ENCODE measurements at places on chromosomes 4 and X.

DNA sequence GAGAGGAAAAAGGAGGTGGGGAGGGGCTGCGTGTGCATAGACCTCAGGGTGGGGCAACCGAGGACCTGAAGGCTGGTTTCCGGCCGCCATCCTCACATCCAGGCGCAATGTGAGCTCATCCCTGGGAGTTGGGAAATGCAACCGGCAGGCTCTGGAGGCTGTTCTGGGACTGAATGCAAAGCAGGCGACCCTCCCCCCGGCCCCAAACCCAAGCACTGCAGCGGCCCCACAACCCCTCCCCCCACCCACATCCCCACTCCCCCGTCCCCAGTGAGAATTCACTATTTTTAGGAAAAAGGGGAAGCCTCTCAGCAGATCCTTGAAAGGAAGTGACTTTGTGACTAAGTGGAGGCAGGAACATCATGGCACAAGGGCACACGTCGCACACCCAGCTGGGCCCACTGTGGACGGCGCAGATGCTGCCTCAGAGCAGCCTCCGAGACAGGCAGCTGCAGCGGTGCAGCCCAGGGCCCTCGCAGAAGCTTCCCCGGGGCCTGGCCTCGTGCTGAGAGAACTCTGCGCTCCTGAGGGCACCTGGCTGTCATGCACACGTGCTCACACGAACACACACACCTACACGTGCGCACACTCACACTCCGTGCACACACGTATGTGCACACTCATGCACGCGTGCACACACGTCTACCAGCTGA is 1.3 kb upstream of the PDE6B start:
- H3K4me1 ChIP-seq = no peaks in the 10 kb centered on the region
- H3K27ac ChIP-seq = no peak overlapping the region
- H3K4me3 ChIP-seq = no peak overlapping the region
- H3K27me3 ChIP-seq = peaks cover 77% of the 10 kb centered on the region
- H3K36me3 ChIP-seq = no peaks in the 10 kb centered on the region

GRCh38 chrX:20372533-20372932 is 105.8 kb upstream of the RPS6KA3 start:
- H3K4me1 ChIP-seq = peaks cover 45% of the 10 kb centered on the region
- no peaks in the 10 kb centered on the region for H3K27me3 ChIP-seq
- no peaks in the 10 kb centered on the region for H3K36me3 ChIP-seq
- no peak overlapping the region for H3K27ac ChIP-seq
- DNase-seq = no peak

DNA sequence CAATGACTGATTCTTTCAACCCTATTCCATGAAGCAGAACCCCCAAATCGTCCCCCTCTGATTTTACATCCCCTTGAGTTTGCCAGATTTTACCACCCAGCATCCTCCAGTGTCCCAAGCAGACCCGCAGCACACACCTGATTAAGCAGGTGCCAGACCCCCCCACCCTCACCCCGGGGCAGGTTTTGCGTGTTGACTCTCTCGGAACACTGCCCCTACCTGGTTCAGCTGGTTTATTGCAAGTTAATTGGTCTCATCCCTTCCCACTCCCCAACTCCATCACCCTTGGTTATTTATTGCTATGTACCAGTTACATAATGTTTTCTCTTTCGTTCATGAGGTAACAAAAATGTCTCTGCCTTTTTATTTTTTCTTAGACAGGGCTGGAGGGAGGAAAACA is 258.4 kb downstream of the BCOR start:
- DNase-seq = no peak
- no peaks in the 10 kb centered on the region for H3K27me3 ChIP-seq
- H3K4me1 ChIP-seq = no peaks in the 10 kb centered on the region
- H3K27ac ChIP-seq = no peak overlapping the region
- no peaks in the 10 kb centered on the region for H3K36me3 ChIP-seq
- no peak overlapping the region for H3K4me3 ChIP-seq

- no peaks in the 10 kb centered on the region for H3K4me1 ChIP-seq
- H3K36me3 ChIP-seq = no peaks in the 10 kb centered on the region
- DNase-seq = no peak
- H3K27ac ChIP-seq = no peak overlapping the region
These were observed 24.5 kb downstream of the ZNF41 start for GRCh38 chrX:47458528-47458927.

DNA sequence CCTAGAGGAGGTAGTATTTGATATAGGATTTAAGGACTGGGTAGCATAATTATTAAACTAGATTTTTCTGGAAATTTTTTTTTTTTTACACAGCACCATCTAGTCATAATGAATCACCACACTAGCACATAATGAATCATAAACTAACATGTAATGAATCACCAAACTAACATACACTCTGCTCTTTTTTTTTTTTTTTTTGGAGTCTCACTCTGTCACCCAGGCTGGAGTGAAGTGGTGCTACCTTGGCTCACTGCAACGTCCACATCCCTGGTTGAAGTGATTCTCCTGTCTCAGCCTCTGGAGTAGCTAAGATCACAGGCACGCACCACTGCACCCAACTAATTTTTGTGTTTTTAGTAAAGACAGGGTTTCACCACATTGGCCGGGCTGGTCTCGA is 92.5 kb downstream of the FAM13A start:
- H3K4me1 ChIP-seq = peaks cover 21% of the 10 kb centered on the region
- DNase-seq = no peak
- no peaks in the 10 kb centered on the region for H3K36me3 ChIP-seq
- no peak overlapping the region for H3K27ac ChIP-seq
- no peak overlapping the region for H3K4me3 ChIP-seq
- H3K27me3 ChIP-seq = no peaks in the 10 kb centered on the region

DNA sequence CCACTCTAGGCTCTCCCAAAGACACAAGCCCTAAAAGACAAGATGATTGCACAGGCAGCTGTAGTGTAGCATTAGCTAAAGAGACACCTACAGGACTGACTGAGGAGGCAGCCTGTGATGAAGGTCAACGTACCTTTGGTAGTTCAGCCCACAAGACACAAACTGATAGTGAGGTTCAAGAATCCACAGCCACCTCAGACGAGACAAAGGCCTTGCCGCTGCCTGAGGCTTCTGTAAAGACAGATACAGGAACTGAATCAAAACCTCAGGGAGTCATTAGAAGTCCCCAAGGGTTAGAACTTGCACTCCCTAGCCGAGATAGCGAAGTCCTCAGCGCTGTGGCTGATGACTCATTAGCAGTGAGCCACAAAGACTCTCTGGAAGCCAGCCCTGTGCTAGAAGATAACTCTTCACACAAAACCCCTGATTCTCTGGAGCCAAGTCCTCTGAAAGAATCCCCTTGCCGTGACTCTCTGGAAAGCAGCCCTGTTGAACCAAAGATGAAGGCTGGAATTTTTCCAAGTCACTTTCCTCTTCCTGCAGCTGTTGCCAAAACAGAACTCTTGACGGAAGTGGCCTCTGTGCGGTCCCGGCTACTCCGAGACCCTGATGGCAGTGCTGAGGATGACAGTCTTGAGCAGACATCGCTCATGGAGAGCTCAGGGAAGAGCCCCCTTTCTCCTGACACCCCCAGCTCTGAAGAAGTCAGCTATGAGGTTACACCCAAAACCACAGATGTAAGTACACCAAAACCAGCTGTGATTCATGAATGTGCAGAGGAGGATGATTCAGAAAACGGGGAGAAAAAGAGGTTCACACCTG is 306.3 kb downstream of the ANK2 start:
- no peak for DNase-seq
- H3K4me3 ChIP-seq = no peak overlapping the region
- H3K4me1 ChIP-seq = no peaks in the 10 kb centered on the region
- no peak overlapping the region for H3K27ac ChIP-seq
- no peaks in the 10 kb centered on the region for H3K27me3 ChIP-seq
- no peaks in the 10 kb centered on the region for H3K36me3 ChIP-seq

GRCh38 chr4:85498068-85498733 is 23.3 kb downstream of the ARHGAP24 start:
- no peak overlapping the region for H3K27ac ChIP-seq
- no peak for DNase-seq
- H3K27me3 ChIP-seq = no peaks in the 10 kb centered on the region
- no peaks in the 10 kb centered on the region for H3K36me3 ChIP-seq
- no peak overlapping the region for H3K4me3 ChIP-seq

DNA sequence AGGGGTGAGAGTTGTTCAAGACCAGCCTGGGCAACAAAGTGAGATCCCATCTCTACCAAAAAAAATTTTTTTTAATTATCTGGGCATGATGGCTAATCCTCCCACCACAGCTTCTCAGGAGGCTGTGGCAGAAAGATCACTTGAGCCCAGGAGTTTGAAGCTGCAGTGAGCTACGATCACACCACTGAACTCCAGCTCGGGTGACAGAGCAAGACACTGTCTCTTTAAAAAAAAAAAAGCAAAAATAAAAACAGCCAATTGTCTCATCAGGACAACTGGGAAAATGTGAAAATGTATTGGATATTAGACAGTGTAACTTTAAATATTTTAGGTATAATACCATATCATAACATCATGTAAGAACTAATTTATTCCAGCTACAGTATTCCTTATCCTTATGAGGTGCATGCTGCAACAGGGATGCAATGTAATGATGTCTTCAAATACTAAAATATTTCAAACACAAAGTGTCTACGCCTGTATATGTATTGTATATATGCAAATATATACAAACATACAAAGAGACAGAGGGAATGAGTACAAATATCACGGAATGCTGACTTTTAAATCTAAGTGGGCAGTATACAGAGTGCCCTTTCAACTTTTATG is 17.2 kb downstream of the FAM13A start:
- no peak for DNase-seq
- no peaks in the 10 kb centered on the region for H3K27me3 ChIP-seq
- no peaks in the 10 kb centered on the region for H3K4me1 ChIP-seq
- H3K36me3 ChIP-seq = no peaks in the 10 kb centered on the region
- H3K4me3 ChIP-seq = no peak overlapping the region

- H3K4me3 ChIP-seq = no peak overlapping the region
- H3K27me3 ChIP-seq = no peaks in the 10 kb centered on the region
- H3K36me3 ChIP-seq = no peaks in the 10 kb centered on the region
These were observed 260.2 kb downstream of the UNC5C start for GRCh38 chr4:95288552-95288951.

- H3K27me3 ChIP-seq = no peaks in the 10 kb centered on the region
- no peak overlapping the region for H3K4me3 ChIP-seq
- DNase-seq = no peak
- H3K27ac ChIP-seq = no peak overlapping the region
- H3K4me1 ChIP-seq = no peaks in the 10 kb centered on the region
- no peaks in the 10 kb centered on the region for H3K36me3 ChIP-seq
These were observed 191.5 kb upstream of the NR3C2 start for GRCh38 chr4:148633720-148634119.

- no peaks in the 10 kb centered on the region for H3K36me3 ChIP-seq
- no peak overlapping the region for H3K27ac ChIP-seq
- H3K4me3 ChIP-seq = no peak overlapping the region
- peaks cover 18% of the 10 kb centered on the region for H3K4me1 ChIP-seq
These were observed 195.3 kb upstream of the LNX1 start for GRCh38 chr4:53786632-53787031.

DNA sequence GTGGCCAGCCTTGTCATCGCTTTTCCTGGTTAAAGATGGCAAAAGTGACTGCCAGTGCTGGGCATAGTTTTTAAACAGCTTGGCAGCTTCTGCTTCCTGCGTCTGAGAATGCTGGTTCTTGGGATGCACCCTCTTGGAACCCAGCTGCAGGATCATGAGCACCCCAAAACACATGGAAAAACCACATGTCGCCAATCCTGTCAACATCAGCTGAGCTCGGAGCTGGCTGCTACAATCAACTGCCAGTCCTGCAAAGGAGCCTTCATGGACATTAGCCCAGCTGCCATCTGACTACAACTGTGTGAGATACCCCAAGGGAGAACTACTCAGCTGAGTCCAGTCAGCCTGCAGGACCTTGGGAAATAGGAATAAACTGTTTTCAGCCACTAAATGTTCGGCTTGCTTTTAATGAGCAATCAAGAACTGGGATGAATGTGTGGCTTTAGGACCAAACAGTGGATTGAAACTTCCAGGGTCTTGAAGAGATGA is 31.0 kb downstream of the OSTC start:
- no peak for DNase-seq
- H3K27ac ChIP-seq = no peak overlapping the region
- H3K4me3 ChIP-seq = no peak overlapping the region
- no peaks in the 10 kb centered on the region for H3K27me3 ChIP-seq
- H3K4me1 ChIP-seq = no peaks in the 10 kb centered on the region

DNA sequence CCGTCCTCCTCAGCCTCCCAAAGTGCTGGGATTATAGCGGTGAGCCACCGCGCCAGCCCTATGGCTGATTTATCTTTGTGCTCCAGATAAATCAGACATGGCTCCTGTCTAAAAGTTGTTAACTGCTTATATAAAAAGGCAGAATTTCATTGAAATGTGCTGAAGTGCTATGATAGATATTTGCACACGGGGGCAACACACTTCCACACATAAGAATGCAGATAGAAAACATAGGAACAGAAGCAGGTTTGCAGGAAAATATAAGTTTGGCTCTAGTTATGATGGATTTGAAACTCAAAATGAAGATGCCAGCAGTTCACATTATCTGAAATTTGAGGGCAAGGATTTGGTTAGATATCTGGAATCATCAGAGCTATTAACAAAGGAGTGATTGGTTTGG is 163.1 kb upstream of the SLITRK2 start:
- H3K27me3 ChIP-seq = no peaks in the 10 kb centered on the region
- H3K4me3 ChIP-seq = no peak overlapping the region
- DNase-seq = no peak
- H3K4me1 ChIP-seq = no peaks in the 10 kb centered on the region
- H3K27ac ChIP-seq = no peak overlapping the region
- no peaks in the 10 kb centered on the region for H3K36me3 ChIP-seq
